ENCODE measurements at places on chromosomes 5 and 9.

GRCh38 chr5:134115806-134116175 is 1.3 kb downstream of the TCF7 start:
- no peak for DNase-seq

DNA sequence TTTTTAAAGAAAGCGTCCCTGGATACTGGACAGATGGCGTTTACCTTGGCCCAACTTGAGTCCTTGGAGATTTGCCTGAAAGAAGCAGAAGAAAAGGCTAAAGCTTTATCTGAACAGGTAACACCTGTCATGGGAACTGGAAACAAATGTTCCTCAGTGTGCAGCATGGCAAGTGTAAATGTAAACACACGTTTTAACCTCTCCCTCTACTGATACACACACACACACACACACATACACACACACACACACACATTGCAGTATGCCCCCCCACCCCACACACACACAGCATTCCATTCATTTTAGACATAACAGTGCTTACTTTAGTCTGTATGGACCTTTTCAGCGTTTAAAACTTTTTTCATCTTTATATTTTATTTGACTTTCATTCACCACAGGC is 51.1 kb downstream of the CCDC192 start:
- DNase-seq = no peak

- no peak for DNase-seq
These were observed 50.7 kb upstream of the SHB start for GRCh38 chr9:38119560-38120236.

DNA sequence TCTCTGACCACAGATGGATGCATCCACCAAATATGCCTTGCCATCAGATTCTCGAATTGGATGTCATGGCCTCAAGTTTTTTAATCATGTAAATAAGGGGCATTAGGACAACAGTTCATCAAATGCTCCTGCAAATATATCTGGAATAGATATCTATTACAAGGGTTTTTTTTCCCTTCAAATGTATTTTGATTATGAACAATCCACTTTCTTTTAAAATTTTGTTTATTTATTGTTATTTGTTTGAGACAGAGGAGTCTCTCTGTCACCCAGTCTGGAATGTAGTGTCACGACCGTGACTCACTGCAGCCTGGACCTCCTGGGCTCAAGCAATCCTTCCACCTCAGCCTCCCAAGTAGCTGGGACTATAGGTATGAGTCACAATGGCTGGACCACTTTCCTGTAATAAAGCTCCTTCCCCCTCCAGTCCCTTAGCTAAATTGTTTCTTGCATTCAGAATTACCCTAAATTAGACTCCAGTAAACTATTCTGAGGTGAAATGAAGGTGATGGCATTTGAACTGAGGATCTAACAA is 1412.1 kb downstream of the EFNA5 start:
- DNase-seq = no peak

DNA sequence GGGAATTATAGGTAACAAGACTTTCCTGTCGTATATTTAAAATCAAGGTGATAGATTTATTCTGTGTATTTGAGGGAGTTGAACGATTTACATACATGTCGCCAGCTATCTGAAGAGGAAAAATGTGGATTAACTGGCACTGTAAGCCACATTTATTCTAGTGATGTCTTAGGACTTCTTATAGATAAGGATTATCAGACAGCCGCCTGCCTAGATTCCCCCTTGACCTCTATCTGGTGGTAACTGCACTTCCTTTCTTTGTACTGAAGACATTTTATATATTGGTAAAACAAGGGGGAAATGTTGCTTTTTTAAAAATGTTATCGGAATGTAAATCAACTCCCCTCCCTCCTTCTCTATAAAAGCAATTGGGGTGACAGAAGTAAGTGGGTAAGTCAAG is 39.3 kb upstream of the F2RL2 start:
- no peak for DNase-seq

DNA sequence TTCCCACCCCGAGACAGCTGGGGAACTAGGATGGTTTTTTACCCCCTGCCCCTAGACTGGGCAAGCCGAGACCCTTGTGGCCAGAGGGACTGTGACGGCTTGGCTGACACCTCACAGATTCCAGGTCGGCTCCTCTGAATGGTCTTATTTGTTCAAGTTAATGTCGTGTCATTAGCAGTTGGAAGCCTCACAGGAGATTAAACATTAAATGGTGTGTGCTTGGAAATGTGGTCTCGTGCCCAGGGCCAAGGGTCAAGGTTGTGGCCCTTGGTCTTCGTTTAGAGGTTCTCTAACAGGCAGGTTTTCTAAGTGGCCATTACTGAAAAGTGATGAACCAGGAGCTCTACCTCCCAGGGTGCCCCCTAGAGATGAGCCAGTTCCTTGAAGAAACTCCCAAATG is 61.2 kb upstream of the RXRA start:
- no peak for DNase-seq

GRCh38 chr9:79970146-79970425 is 398.3 kb downstream of the TLE4 start:
- DNase-seq = no peak

DNA sequence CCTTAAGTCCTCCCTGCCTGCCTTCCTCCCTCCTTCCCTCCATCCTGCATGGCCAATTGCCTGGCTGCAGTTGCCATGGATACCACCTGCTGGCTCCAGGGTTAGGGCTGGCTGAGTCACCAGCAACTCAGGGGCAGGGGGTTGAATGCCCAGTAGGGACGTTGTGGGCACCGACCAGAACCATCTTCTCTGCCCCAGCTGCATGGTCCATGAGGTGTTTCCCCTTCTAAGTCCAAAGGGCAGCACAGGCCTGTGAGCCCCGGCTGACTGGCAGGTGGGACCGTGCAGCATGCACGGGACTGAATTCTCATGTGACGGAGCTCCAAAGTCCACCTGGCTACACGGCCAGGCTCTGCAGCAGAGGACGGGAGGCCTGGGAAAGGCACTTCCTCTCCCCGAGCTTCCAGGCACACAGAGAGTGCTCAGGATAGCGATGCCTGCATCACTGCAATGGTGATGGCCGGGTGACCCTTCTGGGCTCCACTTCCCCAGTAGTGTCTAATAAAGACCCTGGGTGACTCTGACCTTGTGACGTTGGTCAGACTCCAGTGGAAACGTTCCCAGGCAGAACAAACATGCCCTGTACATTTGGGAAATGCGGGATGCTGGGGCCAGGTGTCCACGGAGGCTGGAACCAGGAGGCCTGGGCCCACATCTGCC is 5.7 kb downstream of the ASS1 start:
- DNase-seq = no peak

GRCh38 chr9:121636341-121636865 is 15.0 kb upstream of the DAB2IP start:
- no peak for DNase-seq

GRCh38 chr9:20200991-20201431 is 412.2 kb upstream of the SLC24A2 start:
- DNase-seq = no peak

DNA sequence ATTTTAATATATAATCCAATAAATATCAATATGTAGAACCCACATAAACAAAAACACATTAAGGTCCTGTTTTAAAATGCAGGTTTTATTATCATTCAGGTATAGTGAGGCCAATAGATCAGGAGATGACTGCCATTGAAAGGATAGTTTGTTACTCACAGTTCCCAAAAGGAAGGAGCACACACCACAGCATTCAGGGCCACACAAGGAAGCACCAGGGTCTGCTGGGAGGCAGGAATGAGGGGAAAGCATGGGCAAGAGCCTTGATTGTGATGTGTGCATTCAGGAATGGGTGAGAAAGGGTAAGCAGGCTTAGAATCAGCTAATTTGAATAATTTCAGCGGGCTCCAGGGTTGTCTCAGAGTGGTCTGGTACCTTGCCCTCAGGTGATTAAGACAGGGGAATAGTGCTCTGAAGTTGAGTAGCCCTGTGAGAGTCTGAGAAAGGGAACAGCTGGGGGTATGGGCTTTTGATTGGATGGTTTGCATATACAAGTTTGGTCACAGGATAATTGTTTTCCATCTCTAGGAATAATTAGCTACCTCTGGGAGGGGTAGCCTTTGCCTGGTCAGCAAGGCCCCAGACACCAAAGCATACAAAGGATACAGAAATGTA is 19.8 kb upstream of the OTULIN start:
- no peak for DNase-seq

DNA sequence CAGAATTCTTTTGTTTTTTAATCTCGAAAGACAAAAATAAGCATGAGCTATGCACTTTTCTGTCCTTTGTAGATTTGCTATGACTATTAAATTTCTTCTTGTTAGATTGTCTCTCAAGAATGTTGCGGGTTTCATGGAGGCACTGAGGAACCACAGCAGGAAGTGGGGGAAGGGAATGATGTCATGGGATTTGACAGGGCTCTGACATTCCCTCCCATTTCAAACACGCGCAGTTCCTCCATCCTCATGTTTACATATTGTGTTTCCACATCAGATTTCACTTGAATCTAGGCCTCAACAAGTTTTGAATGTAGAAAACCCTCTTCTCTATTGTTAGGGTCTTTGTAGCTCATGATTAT is 154.8 kb downstream of the PALM2AKAP2 start:
- DNase-seq = no peak

GRCh38 chr5:96781031-96781971 is 26.4 kb downstream of the ERAP1 start:
- no peak for DNase-seq

DNA sequence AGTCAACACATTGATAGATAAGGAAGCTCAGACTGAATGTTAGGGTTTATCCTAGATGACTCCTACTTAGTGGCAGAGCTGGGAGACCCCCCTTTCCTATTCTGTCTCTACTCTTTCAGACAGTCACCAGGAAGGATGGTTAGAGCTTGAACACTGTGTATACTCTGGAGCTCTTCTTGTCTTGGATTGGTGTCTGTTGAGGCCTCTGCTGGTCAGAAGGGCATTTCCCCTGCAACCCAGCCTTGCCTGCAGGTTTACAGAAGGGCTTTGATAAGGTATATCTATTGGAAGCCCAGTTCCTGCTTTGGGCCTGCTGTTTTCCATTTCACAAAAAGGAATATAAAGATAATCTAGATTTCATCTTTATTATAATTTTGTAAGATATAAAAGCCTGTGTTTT is 71.8 kb downstream of the KDM4C start:
- no peak for DNase-seq

DNA sequence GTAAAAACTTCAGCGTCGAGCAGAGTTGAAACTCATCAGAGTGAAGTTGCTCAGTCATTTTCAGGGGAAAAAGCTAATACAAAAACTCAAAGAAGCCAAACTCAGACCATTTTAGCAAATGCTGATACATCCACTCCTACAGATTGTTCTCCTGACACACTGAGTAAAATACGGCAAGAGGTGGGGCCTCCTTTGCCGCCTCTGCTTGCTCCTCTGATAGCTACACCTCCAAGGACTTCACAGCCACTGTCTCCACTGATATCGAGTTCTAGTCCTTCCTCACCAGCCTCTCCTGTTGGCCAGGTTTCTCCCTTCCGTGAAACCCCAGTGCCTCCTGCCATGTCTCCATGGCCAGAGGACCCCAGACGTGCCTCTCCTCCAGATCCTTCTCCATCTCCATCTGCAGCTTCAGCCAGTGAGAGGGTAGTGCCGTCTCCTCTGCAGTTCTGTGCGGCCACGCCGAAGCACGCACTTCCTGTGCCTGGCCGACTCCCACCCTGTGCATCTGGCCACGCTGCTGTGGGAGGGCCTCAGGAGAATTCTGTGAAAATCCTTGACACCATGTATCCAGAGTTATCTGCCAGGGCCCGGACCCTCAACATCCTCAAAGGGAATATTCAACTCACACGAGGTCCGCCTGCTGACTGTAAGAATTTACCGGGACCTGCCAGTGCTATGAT is 41.7 kb downstream of the ICE1 start:
- DNase-seq = no peak

- peak; percentile 80 for DNase-seq
These were observed at the start of gene PKD2L2 for GRCh38 chr5:137888863-137889759. Gene PKD2L2 (plus strand): TSS chr5:137889457. CDS start chr5:137889492, 35 bp downstream.

GRCh38 chr9:108813951-108814601 is 41.7 kb downstream of the ACTL7B start:
- peak; percentile 35 for DNase-seq

DNA sequence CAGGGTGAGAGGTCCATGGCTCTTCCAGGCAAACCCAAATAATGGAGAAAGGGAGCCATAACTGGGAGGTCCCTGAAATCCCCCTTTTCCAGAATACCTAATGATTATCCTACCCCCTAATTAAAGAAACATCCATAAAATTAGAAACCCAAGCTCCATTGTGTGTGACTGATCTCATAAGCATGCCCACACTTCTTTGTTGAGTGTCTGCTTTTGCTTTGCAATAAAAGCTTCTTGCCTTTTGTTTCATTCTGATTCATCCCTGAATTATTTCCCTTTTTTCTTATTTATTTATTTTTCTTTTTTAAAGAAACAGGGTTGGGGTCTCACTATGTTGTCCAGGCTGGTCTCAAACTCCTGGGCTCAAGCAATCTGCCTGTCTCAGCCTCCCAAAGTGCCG is 33.1 kb downstream of the BTF3 start:
- DNase-seq = no peak

DNA sequence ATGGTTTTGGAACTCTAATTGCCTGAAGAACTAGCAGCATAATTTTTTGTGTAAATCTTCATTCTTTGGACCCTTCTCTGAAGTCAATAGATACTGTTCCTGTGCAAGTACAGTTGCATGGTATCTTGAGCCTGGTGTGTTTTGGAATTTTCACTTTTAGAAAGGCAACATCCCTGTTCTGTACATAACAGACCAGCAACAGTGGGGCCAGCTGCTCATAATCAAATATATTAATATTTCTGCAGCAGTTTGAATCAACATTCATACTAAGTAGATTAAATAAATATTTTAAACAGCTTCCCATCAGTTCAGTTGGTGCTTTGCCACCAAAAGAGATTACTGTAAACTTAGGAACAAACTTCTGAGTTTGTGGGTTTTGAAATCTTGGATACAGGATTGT is 97.9 kb downstream of the CD180 start:
- no peak for DNase-seq

- no peak for DNase-seq
These were observed 25.8 kb downstream of the NSUN2 start for GRCh38 chr5:6606884-6607558.

DNA sequence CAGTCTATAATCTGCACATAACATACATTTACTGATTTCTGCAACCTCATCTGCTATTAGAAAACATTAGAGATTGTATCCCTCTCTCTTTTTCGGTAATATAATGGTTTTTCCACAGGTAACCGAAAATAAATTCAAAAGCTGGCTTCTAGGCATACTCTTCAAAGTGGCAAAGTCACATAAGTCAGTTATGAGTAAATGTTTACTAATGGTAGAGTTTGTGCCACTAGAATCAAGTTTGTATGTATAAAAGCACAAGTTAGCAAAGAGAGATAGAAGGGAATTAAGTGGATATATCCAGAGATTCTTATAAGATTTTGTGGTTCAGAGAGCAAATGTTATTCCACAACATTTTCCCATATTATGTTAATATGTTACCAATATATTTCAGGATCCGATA is 86.9 kb downstream of the MYO10 start:
- DNase-seq = no peak

GRCh38 chr5:158758675-158759074 is 341.0 kb downstream of the EBF1 start:
- no peak for DNase-seq

GRCh38 chr5:131104169-131104808 is 60.8 kb downstream of the HINT1 start:
- peak; percentile 74 for DNase-seq

DNA sequence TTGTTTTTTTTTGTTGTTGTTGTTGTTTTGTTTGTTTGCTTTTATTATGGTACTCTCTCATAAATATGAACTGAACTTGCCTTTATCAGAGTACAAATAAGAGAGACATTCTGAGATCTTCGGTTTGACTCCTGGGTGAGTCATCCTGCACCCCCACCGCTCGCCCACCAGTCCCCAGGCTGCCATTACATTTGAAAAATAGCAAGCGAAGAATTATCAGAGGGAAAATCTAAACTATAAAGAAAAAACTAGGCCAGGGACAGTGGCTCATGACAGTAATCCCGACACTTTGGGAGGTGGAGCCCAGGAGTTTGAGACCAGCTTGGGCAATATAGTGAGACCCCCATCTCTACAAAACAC is 122.1 kb upstream of the MAP3K1 start:
- DNase-seq = no peak

Data from AML-193 (cell line).